ENCODE measurements at places on chromosomes 16 and 17. TPM values are rescaled to one million over a fixed set of nuclear protein-coding genes. Genes with fewer than 3 reads are reported as not detected.

FBXW10B gene
- 0.17 TPM for total RNA-seq

CRLF3 gene
- 15.4 TPM for total RNA-seq

SCN4A gene
- under 0.01 TPM for total RNA-seq

PSME3 gene
- total RNA-seq: 65.9 TPM

SPATA22 gene
- 0.33 TPM for total RNA-seq

GJC1 gene
- total RNA-seq: 2.9 TPM

SEPTIN12 gene
- total RNA-seq: not detected

AURKB gene
- total RNA-seq: 6.2 TPM

SKAP1 gene
- total RNA-seq: not detected

GRB7 gene
- total RNA-seq: 0.09 TPM

SCNN1B gene
- 14.5 TPM for total RNA-seq

PPP4C gene
- total RNA-seq: 190 TPM

FAM171A2 gene
- total RNA-seq: 5.0 TPM

TMEM98 gene
- total RNA-seq: 51.1 TPM

PRSS33 gene
- total RNA-seq: not detected

SCARF1 gene
- 69.7 TPM for total RNA-seq
